NCI-H1436 (cell line): ENCODE measurements at places on chromosomes 4 and X.

DNA sequence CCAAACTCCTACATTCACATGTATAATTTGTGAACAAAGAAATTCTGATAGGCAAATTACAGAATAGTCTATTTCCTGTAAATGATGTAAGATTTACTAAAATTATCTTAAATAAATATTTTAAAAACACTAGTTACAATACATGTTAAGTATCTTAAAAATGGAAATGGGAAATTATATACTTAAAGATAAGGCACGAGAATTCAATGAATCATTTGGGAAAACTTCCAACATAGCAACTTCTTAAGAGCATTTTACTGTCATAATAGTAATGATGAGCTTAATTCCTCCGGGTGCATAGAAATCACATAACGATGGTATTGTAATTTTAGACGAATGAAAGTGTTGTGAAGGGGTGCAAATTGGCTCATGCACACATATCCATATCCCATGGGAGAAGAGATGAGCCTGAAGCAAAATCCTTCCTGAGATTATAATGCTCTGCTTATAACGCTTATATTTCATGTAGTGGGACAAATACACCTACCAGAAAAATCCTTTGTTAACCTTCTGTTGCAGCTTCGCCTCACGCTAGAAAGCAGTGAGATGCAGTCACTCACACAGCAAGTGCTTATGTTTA, 873.5 kb downstream of the PDHA2 start:
- no peak for DNase-seq

GRCh38 chr4:138192113-138192512, 50.0 kb downstream of the SLC7A11 start:
- DNase-seq: no peak

DNA sequence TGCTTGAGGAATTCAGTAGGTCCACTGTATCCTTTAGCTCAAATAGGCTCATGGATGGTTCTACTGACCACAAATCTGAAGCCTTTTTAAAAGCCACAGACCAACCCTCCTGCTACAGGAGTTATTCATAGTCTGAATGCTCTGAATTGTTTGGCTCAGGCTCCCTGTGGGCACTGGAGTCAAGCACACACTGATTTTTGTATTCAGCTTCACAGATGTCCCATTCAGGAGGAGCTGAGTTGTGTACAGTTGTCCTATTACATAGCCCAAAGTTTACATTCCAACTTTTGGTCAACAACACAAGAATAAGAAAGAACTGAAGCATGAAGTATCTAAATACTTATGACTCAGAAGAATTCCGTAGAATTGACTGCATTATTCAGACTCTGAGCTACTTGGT, 243.9 kb downstream of the UNC5C start:
- no peak for DNase-seq

DNA sequence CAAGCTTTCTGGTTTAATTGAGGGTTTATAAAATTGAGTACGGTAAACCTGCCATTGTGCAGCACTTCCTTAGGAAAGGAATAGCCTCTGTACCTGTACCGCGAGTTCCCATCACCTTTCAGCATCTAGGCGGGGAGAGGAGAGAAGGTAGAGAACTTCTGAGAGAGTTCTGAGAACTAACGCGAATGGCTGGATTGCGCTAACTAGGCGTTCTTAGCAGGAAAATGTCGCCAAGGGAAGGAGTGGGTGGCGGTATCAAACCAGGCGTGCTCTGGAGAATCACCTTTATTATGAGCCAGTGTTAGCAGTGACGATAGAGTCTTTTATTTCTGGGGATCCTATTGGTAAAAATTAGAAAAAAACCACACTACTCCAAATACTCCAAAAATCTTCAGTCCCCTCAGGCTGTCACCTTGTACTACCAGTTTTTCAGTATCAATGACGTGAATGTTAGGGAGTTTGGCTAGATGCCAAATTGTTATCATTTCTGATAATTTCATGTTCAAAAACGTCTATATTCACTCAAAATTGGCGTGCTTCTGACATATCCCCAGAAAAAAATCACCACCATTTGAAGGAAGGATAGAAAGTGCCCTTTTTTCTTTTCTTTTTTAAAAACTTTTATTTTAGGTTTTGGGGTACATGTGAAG, 1.4 kb downstream of the UGT8 start:
- no peak for DNase-seq

DNA sequence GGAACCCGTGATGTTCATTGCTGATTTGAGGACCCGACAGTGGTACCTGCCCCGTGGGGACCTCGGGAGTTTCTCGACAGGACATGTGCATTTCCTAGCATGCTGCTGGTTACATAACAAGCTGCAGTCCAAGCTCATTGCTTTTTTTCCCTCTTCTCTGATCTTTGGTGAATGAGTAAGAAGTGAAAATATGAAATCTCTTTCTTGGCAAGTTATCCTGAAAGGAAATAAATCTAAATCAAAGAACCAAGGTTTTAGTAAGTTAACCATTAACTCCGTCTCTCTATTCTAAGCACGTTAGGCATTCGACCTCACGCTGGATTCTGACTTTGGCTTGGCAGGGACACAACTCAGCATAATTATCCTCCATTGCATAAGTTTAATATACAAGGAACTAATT, 86.6 kb downstream of the STK32B start:
- no peak for DNase-seq

- DNase-seq: no peak
These were observed 2.2 kb downstream of the UGT2B4 start for GRCh38 chr4:69493515-69493914.

GRCh38 chrX:52352551-52352950, 16.3 kb upstream of the XAGE2 start:
- DNase-seq: no peak

- no peak for DNase-seq
These were observed 500.1 kb downstream of the PCDH19 start for GRCh38 chrX:99909946-99910345.

- no peak for DNase-seq
These were observed 383.0 kb upstream of the TENM3 start for GRCh38 chr4:181860157-181860556.

GRCh38 chr4:28391877-28392276, 1531.2 kb downstream of the STIM2 start:
- DNase-seq: no peak

GRCh38 chr4:88643932-88644331, 51.7 kb downstream of the HERC3 start:
- no peak for DNase-seq

GRCh38 chr4:56414135-56414670, 21.2 kb downstream of the PPAT start:
- DNase-seq: no peak

DNA sequence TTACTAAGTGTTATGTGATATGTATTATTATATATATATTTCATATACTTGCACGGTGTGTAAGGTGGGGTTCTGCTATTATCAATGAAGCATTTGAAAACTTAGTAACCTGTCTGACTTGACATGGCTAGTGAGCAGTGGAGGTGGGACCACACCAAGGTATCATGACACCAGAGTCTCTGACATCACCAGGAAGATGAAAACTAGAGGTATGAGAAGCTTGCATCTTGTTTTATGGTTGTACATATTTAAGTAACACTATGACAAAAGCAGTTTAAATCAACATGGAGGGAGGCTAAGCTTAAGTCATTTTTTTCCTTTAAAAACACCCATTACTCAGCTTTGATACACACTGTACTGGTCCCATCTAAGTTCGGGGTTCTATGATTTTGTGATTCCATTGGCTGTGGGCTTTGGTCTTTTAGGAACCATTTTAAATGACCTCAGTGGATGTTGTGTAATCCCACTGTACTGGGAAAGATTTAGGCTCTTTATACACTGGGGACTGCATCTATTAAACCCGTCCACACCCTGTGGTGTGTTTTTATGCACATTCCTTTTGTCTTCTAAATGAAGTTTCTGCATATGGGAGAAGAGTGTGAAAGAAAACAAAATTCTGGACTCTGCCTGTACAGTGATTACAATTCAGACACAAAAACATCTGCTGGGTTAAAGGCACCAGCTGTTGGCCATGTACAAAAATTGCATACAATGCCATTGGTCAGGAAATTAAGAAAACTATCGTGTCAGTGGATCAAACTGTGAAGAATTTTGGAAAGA, 570.6 kb downstream of the SPRY1 start:
- no peak for DNase-seq

DNA sequence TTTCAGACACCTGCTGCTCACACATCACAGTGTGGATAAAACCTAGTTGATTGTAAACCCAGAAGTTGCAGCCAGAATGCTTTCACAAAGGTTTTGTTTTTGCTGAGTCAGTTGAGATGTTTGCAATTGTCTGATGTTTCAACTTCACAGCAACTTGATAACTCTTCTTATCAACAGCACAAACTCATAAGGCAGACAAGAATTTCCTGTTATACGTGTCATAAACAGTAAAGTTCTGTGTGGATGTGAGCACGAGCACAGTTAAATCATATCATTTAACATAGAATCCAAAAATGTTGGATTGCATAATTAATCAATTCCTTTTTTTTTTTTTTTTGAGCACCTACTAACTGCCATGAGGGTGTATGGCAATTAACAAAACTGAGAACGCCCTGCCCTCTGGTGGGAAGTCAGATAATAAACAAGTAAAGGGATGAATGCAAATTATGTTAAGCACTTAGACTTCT, 512.2 kb downstream of the PDHA2 start:
- no peak for DNase-seq

DNA sequence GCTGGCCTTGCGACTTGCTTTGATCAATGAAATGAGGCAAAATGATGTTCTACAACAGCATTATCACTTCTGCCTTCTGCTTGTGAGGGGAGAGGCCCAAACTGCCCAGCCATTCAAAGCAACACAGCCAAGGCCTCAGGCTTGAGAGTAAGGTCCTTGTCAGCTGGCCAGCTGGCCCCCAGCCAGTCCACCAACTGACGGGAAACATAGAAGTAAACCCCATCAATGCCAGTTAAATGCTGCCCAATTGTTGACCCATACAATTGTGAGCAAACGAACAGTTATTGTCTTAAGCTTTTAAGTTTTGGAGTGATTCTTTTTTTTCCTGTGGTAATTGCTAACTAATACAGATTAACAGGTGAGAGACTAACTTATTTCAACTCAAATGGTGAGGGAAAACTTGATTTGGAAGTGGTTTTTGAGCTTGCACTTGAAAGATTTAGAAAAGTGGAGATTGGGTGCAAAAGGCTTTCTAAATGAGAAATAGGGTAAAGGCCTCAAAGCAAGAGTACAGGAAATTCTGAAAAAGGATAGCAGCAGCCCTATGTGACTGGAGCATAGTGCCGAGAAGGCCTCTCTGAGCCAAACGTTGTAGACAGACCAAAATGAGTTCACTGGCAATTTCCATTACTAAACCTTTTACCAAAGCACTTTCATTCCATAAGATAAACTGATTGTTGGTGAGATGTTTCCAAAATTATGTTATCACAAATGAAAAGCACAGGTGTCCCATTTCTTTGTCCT, 66.9 kb downstream of the ARHGEF38 start:
- DNase-seq: no peak

- no peak for DNase-seq
These were observed 315.4 kb downstream of the PPP3CA start for GRCh38 chr4:101031971-101032370.

- no peak for DNase-seq
These were observed 198.0 kb downstream of the GALNTL6 start for GRCh38 chr4:172011196-172011595.
